Activated CD4-positive, alpha-beta memory T cell treated with anti-CD3 and anti-CD28 coated beads for 36 hours (primary cell): ENCODE measurements at places on chromosomes 12 and 14. TPM values are rescaled to one million over a fixed set of nuclear protein-coding genes. Genes with fewer than 3 reads are reported as not detected.

- H3K27ac ChIP-seq = no peak overlapping the region
- H3K4me3 ChIP-seq = no peak overlapping the region
- peaks cover 6% of the 10 kb centered on the region for H3K4me1 ChIP-seq
- no peaks in the 10 kb centered on the region for H3K27me3 ChIP-seq
Observed at GRCh38 chr12:51472984-51473383, 48.4 kb downstream of the SLC4A8 start.

- no peak overlapping the region for H3K4me3 ChIP-seq
- H3K27me3 ChIP-seq = peaks cover 3% of the 10 kb centered on the region
- H3K36me3 ChIP-seq = peaks cover 9% of the 10 kb centered on the region
- H3K4me1 ChIP-seq = peaks cover 37% of the 10 kb centered on the region
- no peak for DNase-seq
- H3K27ac ChIP-seq = no peak overlapping the region
Observed at GRCh38 chr12:93679308-93679925, 2.2 kb downstream of the CRADD start.

- no peak for DNase-seq
- peaks cover 69% of the 10 kb centered on the region for H3K4me1 ChIP-seq
- H3K27me3 ChIP-seq = no peaks in the 10 kb centered on the region
Observed at GRCh38 chr14:91329486-91330014, 85.0 kb upstream of the GPR68 start.

GRCh38 chr14:91927191-91927590, 20.3 kb downstream of the FBLN5 start:
- no peak overlapping the region for H3K4me3 ChIP-seq
- H3K4me1 ChIP-seq = no peaks in the 10 kb centered on the region
- no peaks in the 10 kb centered on the region for H3K36me3 ChIP-seq
- DNase-seq = no peak
- no peaks in the 10 kb centered on the region for H3K27me3 ChIP-seq
- H3K27ac ChIP-seq = no peak overlapping the region

The SSTR1 gene
- total RNA-seq = not detected

GRCh38 chr14:60861545-60862140, 119.2 kb downstream of the TRMT5 start:
- H3K4me3 ChIP-seq = no peak overlapping the region
- peaks cover 20% of the 10 kb centered on the region for H3K36me3 ChIP-seq
- no peak overlapping the region for H3K27ac ChIP-seq
- peaks cover 12% of the 10 kb centered on the region for H3K4me1 ChIP-seq

DNA sequence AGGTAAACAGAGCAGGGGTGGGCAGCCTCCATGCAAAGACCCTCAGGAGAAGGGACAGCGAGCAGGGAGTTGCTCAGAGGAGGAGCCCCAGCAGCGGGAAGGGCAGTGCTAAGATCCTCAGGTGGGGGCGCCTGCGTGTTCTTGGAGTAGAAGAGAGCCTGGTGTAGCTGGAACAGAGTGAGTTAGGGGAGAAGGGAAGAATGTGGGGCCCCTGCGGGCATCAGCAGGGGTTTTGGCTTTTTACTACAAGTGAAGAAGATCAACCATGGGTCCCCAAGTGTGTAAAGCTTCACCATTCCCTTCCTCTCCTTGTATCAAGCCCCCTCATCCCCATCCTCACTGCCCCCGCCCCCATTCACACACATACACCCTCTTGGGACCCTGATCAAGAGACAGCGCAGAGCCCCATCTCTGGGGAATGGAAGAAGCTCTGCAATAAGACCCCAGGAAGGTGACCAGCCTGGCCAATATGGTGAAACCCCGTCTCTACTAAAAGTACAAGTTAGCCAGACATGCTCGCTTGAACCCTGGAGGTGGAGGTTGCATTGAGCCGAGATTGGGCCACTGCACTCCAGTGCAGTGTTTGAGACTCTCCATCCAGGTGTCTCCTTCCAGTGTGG, 10.2 kb upstream of the TMEM119 start:
- peaks cover 9% of the 10 kb centered on the region for H3K4me1 ChIP-seq
- H3K27ac ChIP-seq = no peak overlapping the region
- no peak overlapping the region for H3K4me3 ChIP-seq
- peaks cover 3% of the 10 kb centered on the region for H3K27me3 ChIP-seq
- DNase-seq = no peak
